ENCODE measurements at places on chromosomes 5 and 9.

- no peak for DNase-seq
Observed at GRCh38 chr5:135076051-135076491, 42.0 kb upstream of the PITX1 start.

GRCh38 chr5:81626524-81626923, 124.4 kb downstream of the SSBP2 start:
- no peak for DNase-seq

GRCh38 chr9:15404171-15404570, 18.5 kb upstream of the SNAPC3 start:
- no peak for DNase-seq

DNA sequence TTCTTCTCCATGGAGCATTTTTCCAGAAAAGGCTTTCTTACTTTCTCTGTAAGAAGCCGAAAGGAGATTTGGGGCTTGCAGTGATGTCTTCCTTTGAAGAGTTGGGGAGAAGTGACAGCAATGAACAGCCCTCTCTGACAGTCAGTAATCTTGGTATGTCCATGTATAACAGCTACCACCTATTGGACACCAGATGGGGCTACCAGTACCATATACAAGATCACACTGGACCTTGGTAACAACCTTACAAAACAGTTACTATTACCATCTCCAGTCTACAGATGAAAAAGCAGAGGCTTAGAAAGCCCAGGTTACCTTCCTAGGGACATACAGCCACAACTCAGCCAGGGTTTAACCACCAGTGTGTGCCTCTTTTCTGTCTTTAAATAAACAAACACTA, 272.7 kb upstream of the TRPC7 start:
- DNase-seq: no peak

DNA sequence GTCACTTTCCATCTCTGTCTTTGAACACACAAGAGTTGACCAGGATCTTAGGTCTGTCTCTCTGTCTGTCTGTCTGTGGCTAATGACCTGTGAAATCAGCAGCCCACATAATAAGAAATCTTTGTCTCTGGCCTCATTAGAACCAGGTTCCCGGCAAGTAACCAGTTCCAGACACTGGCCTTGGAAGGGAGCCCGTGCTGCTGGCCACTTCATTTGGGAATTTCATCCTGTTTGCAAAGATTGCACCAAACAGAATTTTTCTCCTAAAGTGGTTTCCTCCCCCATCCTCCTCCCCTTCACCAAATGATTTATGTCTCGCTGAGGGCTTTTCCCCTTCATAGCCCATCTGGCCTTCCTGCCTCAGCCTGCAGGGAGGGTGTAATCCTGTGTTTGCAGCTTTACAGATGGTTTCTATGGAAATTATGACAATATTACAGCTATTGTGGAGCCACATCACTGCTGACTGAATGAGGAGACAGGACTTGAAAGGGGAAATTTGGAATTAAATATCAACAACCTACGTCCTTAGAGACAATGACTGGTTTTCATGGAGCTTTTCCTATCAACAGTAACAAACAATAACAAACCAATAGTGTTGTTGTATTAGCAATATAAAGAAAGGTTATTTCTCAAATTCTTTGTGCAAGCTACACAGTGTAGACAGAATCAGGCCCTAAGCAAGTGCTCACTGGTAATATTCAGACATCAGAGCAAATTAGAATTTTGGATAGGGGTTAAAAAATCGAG, 25.7 kb downstream of the DPYSL3 start:
- DNase-seq: no peak

DNA sequence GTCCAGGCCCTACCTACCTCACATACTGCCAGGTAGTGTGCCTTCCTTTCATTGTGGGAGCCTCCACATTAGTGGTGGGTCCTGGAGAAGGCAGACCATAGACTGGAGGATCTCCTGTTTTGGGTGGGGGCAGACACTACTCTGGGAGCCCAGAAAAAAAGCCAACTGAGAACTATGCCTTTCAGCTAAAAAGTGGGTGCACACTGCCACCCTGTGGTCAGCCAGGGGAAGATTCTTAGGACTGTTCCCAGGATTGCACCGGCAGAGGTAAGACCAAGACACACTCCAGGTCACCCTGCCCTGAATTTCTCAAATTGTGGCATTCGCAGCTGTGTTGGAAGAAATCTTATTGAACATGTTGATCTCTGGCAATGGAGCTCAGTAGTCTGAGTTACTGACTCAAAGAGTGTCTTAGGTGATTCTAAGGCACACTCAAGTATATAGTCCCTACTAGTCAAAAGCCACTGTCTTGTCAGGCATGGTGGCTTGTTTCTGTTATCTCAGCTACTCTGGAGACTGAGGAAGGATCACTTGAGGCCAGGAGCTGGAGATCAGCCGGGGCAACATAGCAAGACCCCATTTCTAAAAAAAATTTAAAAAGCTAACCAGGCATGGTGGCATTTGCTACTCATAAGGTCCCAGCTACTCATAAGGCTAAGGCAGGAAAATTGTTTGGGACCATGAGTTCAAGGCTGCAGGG, 3.6 kb downstream of the SIGMAR1 start:
- peak; percentile 43 for DNase-seq

GRCh38 chr5:50710838-50711237, 44.4 kb downstream of the PARP8 start:
- no peak for DNase-seq

GRCh38 chr5:17169507-17169906, 47.9 kb upstream of the BASP1 start:
- DNase-seq: no peak

DNA sequence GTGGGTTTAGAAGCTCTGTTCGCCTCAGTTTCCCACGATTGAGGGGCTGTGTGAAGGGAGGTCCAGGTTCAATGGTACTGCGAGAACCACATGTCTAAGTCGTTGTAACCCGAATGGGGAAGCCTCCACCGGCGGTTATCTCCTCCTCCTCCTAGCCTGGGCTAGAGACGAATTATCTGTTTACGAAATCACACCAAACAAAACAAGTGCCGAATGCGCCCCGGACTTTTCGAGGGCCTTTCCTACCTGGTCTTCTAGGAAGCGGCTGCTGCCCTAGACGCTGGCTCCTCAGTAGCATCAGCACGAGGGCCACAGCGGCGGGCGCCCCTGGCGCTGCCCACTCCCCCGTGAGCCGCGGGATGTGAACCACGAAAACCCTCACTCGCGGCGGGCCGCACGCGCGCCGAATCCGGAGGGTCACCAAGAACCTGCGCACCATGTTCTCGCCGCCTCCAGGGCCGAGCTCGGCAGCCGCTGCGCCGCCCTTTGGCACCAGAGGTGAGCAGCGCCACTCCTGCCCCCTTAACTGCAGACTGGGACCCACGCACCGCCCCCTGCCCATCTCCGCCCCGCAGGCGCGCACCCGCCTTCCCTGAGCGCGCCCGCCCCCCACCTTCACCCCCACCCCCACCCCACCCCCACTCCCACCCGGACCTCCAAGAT, at the start of gene CDKN2A:
Gene CDKN2A, minus strand, starts transcription at position 500 of the 663 bp plus-strand sequence.
- peak; percentile 71 for DNase-seq

- no peak for DNase-seq
Observed at GRCh38 chr5:160375166-160375565, 4.7 kb upstream of the C1QTNF2 start.

DNA sequence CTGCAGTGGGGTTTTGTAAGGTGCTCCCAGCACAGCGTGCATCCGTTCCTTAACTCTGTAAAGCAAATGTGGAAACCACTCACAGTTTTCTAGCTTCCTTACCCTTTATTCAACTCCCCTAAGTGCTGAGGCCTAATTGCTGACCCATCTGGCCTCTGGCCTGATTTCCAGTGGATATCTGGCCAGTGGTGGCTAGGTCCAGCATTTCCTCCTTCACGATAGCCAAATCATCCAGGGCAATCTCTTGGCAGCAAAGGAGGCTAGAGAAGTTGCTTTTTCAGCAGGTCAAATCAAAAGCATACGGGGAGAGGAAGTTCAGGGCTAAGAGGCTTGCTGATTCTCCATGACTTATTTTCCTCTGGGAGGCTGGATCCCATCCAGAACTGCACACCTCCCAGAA, 286.3 kb upstream of the VLDLR start:
- DNase-seq: no peak

DNA sequence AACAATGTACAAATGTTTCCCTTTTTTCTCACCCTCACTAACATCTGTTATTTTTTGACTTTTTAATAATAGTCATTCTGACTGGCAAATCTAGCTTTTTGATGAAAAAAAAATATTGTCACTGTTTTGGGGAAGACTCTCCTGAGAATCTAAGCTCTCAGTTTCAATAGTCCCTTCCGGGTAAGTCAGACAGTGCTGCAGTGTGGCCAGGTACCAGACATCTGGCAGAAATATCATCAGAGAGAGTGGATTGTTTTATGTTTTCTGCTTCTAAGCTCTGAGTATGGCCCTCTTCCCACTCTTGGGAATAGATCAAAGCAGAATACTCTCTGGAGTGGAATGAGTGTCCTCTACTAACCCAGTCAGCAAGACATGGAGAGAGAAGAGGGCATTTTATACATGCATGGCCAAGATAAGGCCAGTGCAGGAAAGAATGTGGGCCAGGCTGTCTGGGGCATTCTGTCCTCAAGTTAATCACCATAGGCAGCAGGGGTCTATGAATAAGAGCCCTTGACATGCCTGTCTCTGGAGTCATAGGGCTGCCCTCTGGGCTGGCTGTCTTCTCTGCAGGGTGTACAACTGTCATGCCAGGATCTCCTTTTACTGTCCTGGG, 38.5 kb upstream of the OR2S2 start:
- no peak for DNase-seq
